ENCODE measurements at places on chromosomes 7 and 10.

GRCh38 chr7:113657603-113658002 is 261.2 kb downstream of the PPP1R3A start:
- H3K36me3 ChIP-seq, result no peaks in the 10 kb centered on the region
- H3K27ac ChIP-seq, result no peak overlapping the region
- no peaks in the 10 kb centered on the region for H3K4me1 ChIP-seq
- no peak overlapping the region for H3K4me3 ChIP-seq
- DNase-seq, result no peak

- H3K27ac ChIP-seq, result no peak overlapping the region
- no peaks in the 10 kb centered on the region for H3K36me3 ChIP-seq
- no peaks in the 10 kb centered on the region for H3K27me3 ChIP-seq
- no peaks in the 10 kb centered on the region for H3K4me1 ChIP-seq
- peak; percentile 60 for DNase-seq
Observed at GRCh38 chr7:73870041-73870492, 9.1 kb downstream of the TMEM270 start.

GRCh38 chr10:71354776-71355175 is 35.7 kb downstream of the SLC29A3 start:
- no peak for DNase-seq
- no peak overlapping the region for H3K27ac ChIP-seq
- H3K36me3 ChIP-seq, result no peaks in the 10 kb centered on the region

- H3K36me3 ChIP-seq, result no peaks in the 10 kb centered on the region
- H3K4me3 ChIP-seq, result no peak overlapping the region
- H3K4me1 ChIP-seq, result peaks cover 21% of the 10 kb centered on the region
Observed at GRCh38 chr7:11458736-11459483, 373.1 kb downstream of the THSD7A start.
